ENCODE measurements at places on chromosomes 2 and 18. TPM values are rescaled to one million over a fixed set of nuclear protein-coding genes. Genes with fewer than 3 reads are reported as not detected.

The ATOH8 gene
- polyA plus RNA-seq, result not detected

The CASP10 gene
- 8.1 TPM for polyA plus RNA-seq

The LYPD6 gene
- polyA plus RNA-seq, result not detected

The MAP3K20 gene
- polyA plus RNA-seq, result 6.0 TPM

The CFAP65 gene
- not detected for polyA plus RNA-seq

The TMEM247 gene
- polyA plus RNA-seq, result not detected

DNA sequence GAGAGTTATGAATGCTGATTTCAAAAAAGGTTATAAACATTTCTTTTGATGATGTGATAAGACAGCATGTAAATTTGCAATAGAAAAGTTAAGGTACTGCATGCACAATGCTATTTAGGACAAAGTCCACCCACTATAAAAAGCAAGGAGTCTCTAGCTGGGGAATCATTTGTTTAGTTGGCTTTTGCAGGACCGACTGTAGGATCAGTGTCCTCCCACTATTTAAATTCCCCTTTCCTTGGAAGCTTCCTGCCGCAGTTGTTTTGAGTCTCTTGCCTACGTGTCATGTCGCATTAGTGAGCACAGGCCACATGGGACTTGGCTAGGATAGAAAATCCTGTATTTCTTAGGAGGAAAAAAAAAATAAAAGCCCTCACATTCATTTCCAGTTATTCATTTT is 13.1 kb downstream of the QPCT start:
- H3K4me1 ChIP-seq, result no peaks in the 10 kb centered on the region
- no peak overlapping the region for H3K27ac ChIP-seq
- no peak for DNase-seq
- no peak overlapping the region for H3K4me3 ChIP-seq

- H3K4me1 ChIP-seq, result no peaks in the 10 kb centered on the region
- H3K36me3 ChIP-seq, result no peaks in the 10 kb centered on the region
- H3K27me3 ChIP-seq, result no peaks in the 10 kb centered on the region
- H3K4me3 ChIP-seq, result no peak overlapping the region
Measured at GRCh38 chr2:22281033-22281432, 1103.9 kb upstream of the KLHL29 start.

- H3K27me3 ChIP-seq, result no peaks in the 10 kb centered on the region
- peaks cover 59% of the 10 kb centered on the region for H3K4me1 ChIP-seq
- peak overlapping the region; percentile 47 for H3K4me3 ChIP-seq
- no peak for DNase-seq
Measured at GRCh38 chr2:31258351-31258750, 24.4 kb downstream of the EHD3 start.

GRCh38 chr18:35671966-35672603 is 90.5 kb downstream of the GALNT1 start:
- peaks cover 27% of the 10 kb centered on the region for H3K36me3 ChIP-seq
- peaks cover 15% of the 10 kb centered on the region for H3K4me1 ChIP-seq
- no peak for DNase-seq
- H3K27ac ChIP-seq, result no peak overlapping the region

GRCh38 chr2:19723021-19723420 is 178.8 kb downstream of the TTC32 start:
- H3K4me3 ChIP-seq, result no peak overlapping the region
- H3K36me3 ChIP-seq, result no peaks in the 10 kb centered on the region
- H3K4me1 ChIP-seq, result no peaks in the 10 kb centered on the region

- no peak overlapping the region for H3K4me3 ChIP-seq
- DNase-seq, result no peak
Measured at GRCh38 chr2:137161250-137161649, 395.9 kb downstream of the THSD7B start.

- no peak overlapping the region for H3K27ac ChIP-seq
- peaks cover 14% of the 10 kb centered on the region for H3K4me1 ChIP-seq
- H3K27me3 ChIP-seq, result no peaks in the 10 kb centered on the region
- no peak overlapping the region for H3K4me3 ChIP-seq
Measured at GRCh38 chr2:148545390-148546256, 98.9 kb upstream of the EPC2 start.

- no peak overlapping the region for H3K4me3 ChIP-seq
- no peaks in the 10 kb centered on the region for H3K27me3 ChIP-seq
Measured at GRCh38 chr2:140814141-140814540, 1316.7 kb downstream of the LRP1B start.

- DNase-seq, result no peak
- no peaks in the 10 kb centered on the region for H3K36me3 ChIP-seq
- H3K27me3 ChIP-seq, result peaks cover 64% of the 10 kb centered on the region
- no peak overlapping the region for H3K27ac ChIP-seq
- peaks cover under 1% of the 10 kb centered on the region for H3K4me1 ChIP-seq
Measured at GRCh38 chr18:23683671-23684070, 5.6 kb upstream of the LAMA3 start.

DNA sequence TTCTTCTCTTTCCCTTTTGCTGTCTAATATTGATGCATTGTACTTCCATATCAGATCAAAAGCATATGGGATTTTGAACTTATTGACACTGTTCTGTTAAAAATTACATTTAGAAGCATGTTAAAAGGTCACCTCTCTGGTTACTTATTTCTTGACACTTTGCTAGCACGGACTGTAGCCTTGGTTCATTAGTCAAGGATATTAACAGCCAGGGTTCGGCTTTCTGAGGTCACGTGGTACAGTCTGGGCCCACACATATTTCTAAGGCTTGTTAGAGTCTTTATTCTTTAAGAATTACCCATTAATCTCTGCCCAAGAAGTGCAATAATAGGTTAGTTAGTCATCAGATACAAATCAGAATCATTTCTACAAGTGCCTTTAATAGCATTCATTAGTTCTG is 1035.8 kb upstream of the FANCL start:
- no peaks in the 10 kb centered on the region for H3K36me3 ChIP-seq
- no peak for DNase-seq
- no peak overlapping the region for H3K4me3 ChIP-seq
- H3K27me3 ChIP-seq, result peaks cover 6% of the 10 kb centered on the region
- no peak overlapping the region for H3K27ac ChIP-seq

DNA sequence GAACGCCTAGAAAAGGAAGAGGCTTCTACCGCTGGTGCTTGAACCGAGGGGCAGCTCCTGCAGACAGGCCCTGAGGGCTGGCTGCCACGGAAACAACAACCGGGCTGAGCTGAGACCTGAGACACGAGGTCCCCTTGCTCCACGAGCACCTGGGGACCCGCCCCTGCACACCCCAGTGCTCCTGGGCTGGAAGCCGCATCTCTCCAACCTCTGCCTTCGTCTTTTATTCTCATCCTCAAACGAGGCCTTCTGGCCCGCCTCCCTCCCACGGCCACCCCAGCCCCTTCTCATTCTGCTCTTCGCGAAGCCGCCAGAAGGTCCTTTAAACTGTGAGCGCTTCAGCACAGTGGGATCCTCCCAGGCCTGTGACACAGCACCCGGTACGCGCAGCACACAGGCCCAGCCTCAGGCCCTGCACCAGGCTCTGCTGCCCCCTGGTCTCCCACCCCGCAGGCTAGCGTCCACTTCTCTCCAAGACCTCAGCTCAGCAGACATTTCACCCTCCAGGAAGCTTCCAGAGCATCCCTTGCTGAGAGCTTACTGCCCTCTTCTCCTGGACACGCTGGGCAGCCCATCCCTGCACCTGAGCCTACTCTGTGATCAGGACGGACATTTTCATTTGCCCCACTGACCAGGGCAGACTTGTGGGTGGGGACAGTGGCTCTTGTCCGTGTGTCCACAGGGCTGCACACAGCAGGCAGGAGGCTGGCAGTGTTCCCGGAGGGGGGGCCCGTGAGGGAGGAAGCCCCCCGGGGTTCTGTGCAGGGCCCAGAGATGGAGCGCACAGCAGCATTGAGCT is 149.7 kb downstream of the PXDN start:
- no peak for DNase-seq
- H3K36me3 ChIP-seq, result no peaks in the 10 kb centered on the region
- H3K27me3 ChIP-seq, result peaks cover 21% of the 10 kb centered on the region
- no peak overlapping the region for H3K4me3 ChIP-seq
- H3K4me1 ChIP-seq, result peaks cover 8% of the 10 kb centered on the region

DNA sequence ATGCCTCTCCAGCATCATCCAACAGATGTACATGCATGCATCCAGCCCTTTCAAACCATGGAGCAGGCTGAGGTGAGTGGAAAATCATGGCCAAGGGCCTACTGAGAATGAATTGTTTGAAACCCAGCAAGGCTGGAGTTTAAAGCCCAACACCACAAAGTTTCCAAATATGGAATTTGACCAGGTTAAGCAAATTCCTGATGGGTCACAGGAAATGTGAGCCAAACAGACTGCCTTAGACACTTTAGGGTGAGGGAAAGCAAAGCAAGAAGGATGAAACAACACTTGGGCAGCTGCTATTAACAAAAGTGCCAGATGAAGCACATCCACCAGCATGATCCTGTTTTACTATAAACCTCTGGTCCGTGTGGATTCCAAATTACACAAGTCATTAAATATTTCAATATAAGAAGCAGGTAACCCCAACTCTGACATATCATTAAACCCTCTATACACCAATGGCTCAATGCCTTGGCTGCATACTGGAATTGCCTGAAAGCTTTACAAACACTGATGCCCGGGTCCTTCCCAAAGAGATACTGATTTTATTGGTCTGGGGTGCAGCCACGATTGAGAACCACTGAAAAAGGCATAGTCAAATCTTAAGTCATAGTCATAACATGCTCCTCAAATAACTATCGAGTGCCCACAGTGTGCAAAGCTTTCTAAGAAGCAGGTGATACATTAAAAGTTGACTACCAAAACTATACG is 9.1 kb downstream of the KLF7 start:
- peaks cover 12% of the 10 kb centered on the region for H3K36me3 ChIP-seq
- H3K4me1 ChIP-seq, result peaks cover 85% of the 10 kb centered on the region
- no peak overlapping the region for H3K4me3 ChIP-seq

DNA sequence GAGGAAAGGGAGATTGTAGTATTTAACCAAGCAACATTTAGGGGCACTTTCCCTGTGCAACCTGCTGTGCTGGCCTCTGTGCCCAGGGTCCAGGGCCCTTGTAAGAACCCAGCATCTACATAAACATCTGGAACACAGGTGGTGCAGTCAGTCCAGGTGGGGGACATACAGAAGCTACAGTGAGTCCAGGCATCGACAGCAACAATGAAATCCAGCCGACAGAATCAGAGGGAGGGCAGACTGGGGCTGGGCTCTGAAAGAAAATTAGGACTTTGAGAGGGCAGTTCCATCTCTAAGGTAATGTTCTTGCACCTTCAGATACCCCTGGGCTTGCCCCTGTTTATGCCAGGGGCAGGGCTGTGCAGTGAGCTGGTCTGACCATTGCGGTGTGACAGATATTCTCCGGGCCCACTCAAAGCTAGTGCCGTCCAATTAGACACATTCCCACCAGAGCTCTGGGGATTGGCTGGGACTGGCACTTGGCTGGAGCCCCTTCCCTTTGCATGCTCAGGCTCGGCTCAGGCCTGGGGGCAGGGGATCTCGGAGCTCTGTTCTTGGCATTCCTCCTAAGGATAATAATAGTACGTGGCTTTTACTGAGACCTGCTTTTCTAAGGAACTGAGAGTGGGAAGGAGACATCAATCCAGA is 5.4 kb downstream of the LBH start:
- no peaks in the 10 kb centered on the region for H3K27me3 ChIP-seq
- H3K36me3 ChIP-seq, result peaks cover 40% of the 10 kb centered on the region
- peak overlapping the region; percentile 84 for H3K27ac ChIP-seq
- DNase-seq, result no peak
- H3K4me1 ChIP-seq, result peaks cover 69% of the 10 kb centered on the region

GRCh38 chr2:126978333-126978732 is 79.6 kb downstream of the TEX51 start:
- peaks cover 13% of the 10 kb centered on the region for H3K27me3 ChIP-seq
- no peak for DNase-seq
- no peak overlapping the region for H3K4me3 ChIP-seq
- no peak overlapping the region for H3K27ac ChIP-seq

- DNase-seq, result no peak
- peaks cover 53% of the 10 kb centered on the region for H3K27me3 ChIP-seq
- peaks cover 29% of the 10 kb centered on the region for H3K4me1 ChIP-seq
- no peaks in the 10 kb centered on the region for H3K36me3 ChIP-seq
Measured at GRCh38 chr2:221569871-221570270, 2.2 kb downstream of the EPHA4 start.

DNA sequence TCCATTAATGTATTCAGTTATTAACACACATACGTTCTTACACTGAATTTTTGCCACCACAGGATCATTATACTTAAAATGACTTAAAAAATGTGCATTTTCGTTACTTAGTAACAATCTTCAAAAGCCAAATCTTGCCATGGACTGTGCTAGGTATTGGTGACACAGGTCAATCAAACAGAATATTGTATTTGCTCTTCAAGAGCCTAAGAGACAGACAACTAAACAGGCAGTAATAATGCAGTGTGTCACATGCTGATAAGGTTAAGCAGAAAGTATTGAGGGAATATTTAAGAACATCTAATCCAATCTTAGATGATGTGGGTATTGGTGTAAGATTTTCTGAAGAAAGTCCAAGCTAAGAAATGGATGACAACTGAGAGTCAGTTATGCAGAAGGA is 56.9 kb downstream of the FBXO11 start:
- no peak for DNase-seq
- H3K36me3 ChIP-seq, result no peaks in the 10 kb centered on the region
- H3K4me1 ChIP-seq, result peaks cover 53% of the 10 kb centered on the region
- H3K4me3 ChIP-seq, result no peak overlapping the region
- no peaks in the 10 kb centered on the region for H3K27me3 ChIP-seq

GRCh38 chr2:66522611-66523376 is 87.9 kb downstream of the MEIS1 start:
- DNase-seq, result no peak
- H3K4me1 ChIP-seq, result no peaks in the 10 kb centered on the region
- no peak overlapping the region for H3K27ac ChIP-seq
- H3K36me3 ChIP-seq, result no peaks in the 10 kb centered on the region

- H3K4me3 ChIP-seq, result no peak overlapping the region
- H3K27ac ChIP-seq, result no peak overlapping the region
- DNase-seq, result no peak
- H3K4me1 ChIP-seq, result peaks cover 2% of the 10 kb centered on the region
- H3K36me3 ChIP-seq, result peaks cover 3% of the 10 kb centered on the region
Measured at GRCh38 chr2:239275044-239275685, 125.7 kb downstream of the HDAC4 start.

GRCh38 chr18:24014062-24014985 is at the start of gene TTC39C:
Gene TTC39C, plus strand, starts transcription at chr18:24014754. Its CDS starts 118 bp downstream, at chr18:24014872.
- no peaks in the 10 kb centered on the region for H3K27me3 ChIP-seq
- peaks cover 72% of the 10 kb centered on the region for H3K4me1 ChIP-seq
- no peaks in the 10 kb centered on the region for H3K36me3 ChIP-seq
- peak; percentile 79 for DNase-seq
- H3K4me3 ChIP-seq, result peak within 1 kb of the TSS; percentile 98
- H3K27ac ChIP-seq, result peak within 1 kb of the TSS; percentile 90

- H3K4me3 ChIP-seq, result no peak overlapping the region
- no peaks in the 10 kb centered on the region for H3K27me3 ChIP-seq
- no peaks in the 10 kb centered on the region for H3K4me1 ChIP-seq
Measured at GRCh38 chr2:50746526-50746925, 285.4 kb downstream of the NRXN1 start.

GRCh38 chr2:78940998-78941397 is 84.5 kb upstream of the REG3G start:
- H3K27ac ChIP-seq, result no peak overlapping the region
- H3K36me3 ChIP-seq, result no peaks in the 10 kb centered on the region
- H3K4me3 ChIP-seq, result no peak overlapping the region
- H3K4me1 ChIP-seq, result no peaks in the 10 kb centered on the region

DNA sequence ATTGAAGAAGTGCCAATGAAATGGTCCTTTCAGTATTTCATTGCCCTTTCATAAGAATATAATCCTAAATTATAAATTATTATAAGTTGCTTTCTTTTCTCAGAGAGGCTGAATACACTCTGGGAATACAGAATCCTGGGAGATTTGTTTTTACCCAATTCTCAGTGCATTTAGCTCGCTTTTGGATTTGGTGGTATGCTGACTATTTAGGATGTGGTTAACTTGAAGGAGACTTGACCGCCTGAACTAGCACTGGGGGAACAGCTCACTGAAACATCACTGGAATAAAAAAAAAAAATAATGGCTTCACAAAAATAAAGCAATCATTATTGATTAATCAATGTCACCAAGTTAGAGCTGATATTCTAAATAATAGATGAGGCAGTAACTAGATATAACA is 10.2 kb downstream of the TNFAIP6 start:
- H3K36me3 ChIP-seq, result no peaks in the 10 kb centered on the region
- DNase-seq, result no peak
- H3K27ac ChIP-seq, result no peak overlapping the region
- no peak overlapping the region for H3K4me3 ChIP-seq
- H3K27me3 ChIP-seq, result no peaks in the 10 kb centered on the region

Data from naive B cell (primary cell).